NK-92 treated with Interleukin-12 subunit alpha and Interleukin-12 subunit beta, amount 100 ng/mL, for 24 hours (cell line): ENCODE measurements at places on chromosomes 1 and 21.

GRCh38 chr21:45031571-45032191 is 42.7 kb upstream of the ADARB1 start:
- DNase-seq = no peak

DNA sequence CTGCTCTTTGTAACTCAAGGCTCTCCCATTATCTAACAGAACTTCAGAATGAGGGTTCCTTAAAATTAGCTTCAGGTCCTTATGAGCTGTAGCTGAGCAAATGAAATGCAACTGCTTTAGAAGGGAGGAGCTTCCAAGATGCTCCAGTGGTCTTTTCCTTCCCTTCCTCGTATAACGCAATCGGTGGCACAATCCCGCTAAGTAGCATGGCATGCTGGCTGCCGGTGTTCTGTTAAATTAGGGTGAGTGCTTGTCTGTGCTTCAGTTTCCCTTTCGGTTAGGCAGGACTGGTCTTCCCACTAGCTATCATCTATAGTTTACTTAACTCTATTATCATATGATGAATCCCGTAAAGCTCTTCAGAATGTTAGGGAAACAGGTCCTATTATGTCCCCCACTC is 917 bp downstream of the KIAA0040 start:
- no peak for DNase-seq

DNA sequence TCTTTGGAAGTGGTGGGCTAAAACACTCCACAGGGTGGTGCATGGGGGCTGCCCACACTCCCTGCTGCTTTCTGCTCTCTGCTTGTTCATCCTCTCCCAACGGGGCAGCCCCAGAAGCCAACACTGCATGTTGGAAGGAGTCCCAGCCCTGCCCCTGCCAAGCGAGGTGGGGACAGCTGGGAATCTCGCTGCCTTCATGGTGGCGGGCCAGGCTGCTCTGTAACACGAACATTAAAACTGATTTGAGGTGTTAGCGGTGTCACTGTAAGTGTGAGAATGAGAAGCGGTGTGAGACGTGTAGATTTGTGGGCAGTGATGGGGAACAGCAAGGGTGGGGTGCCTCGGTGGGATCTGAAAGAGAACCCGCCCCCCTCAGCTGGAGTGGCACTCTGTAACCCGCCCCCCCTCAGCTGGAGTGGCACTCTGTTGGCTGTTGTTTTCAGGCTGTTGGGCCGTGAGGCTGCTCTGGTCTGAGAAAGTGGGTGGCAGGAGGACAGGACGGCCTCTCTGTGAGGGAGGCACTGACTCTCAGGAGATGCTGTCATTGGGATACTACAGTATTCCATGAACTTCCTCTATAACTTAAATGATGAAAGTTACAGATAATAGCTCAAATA is 80.9 kb downstream of the PCBP3 start:
- no peak for DNase-seq

- DNase-seq = no peak
Observed at GRCh38 chr1:46452931-46453325, 36.7 kb upstream of the DMBX1 start.

DNA sequence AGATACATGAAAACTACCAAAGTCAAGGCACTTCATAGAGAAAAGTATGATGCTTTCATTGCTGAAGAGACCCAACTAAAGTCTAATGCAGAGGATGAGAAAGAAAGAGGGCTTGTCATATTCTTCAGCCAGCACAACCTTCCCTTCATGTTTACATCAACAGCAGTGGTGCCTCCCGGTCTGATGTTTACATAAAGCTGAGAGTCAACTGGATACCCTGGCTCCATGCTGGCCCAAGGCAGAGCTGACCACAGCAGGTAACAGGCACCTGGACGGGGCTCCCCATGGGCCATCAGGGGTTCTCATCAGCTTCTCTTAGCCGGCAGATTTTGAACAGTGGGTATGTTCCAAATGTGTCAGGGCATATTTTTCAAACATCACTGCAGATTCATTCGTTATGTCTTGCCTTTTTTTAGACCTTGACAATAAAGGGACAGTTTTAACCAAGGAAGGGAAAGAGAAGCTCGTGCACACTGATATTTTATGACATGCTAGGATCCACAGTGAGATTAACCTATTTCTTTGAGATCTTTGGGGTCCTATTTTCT is 117.1 kb downstream of the NRIP1 start:
- no peak for DNase-seq

DNA sequence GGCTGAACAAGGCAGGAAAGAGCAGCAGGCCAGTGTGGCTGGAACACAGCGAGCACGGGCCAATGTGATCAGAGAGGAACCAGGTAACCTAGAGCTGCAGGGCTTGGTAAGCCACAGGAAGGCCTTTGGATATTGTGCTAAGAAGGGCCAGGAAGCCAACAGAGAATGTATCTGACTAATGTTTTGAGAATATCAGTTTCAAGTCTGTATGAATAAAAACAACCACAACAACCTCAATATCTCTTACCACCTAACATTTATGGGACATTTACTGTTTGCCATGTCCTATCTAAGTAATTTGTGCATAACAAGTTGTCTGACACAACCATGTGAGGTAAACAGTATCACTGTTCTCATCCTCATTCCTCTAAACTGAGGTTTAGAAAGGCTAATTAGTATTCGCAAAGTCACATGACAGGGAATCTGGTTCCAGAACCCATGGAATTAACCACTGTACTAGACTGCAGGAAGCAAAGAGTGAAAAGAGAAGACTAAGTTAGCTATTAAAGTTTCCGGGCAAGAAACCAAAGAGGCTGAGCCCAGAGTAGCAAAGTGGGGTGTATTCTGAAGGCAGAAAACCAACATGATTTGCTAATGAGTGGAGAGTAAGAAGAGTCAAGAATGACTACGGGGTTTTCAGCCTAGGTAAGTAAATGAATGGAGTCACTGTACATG is 38.9 kb downstream of the SPRTN start:
- DNase-seq = no peak

- no peak for DNase-seq
Observed at GRCh38 chr1:174153825-174154107, 5.6 kb upstream of the RABGAP1L start.

GRCh38 chr1:47679826-47680225 is 242.0 kb downstream of the FOXD2 start:
- DNase-seq = no peak

DNA sequence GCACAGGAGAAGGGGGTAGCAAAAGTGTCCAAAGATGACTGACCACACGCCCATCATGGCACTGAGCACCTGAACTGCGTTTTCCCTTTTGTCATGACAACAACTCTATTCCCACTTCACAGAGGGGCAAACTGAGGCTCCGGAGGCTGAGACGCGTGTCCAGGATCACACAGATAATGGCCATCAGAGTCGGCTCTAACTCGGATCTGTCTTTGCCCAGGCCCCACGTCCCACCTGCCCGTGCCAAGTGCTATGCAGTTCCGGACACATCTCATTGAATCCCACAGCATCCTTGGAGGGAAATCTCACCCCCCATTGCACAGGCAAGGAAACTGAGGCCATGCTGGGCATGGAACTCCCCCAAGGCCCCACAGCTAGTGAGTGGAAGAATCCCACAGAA is 62.1 kb downstream of the MATN1 start:
- no peak for DNase-seq

- DNase-seq = no peak
Observed at GRCh38 chr1:239268007-239268406, 118.4 kb upstream of the CHRM3 start.

DNA sequence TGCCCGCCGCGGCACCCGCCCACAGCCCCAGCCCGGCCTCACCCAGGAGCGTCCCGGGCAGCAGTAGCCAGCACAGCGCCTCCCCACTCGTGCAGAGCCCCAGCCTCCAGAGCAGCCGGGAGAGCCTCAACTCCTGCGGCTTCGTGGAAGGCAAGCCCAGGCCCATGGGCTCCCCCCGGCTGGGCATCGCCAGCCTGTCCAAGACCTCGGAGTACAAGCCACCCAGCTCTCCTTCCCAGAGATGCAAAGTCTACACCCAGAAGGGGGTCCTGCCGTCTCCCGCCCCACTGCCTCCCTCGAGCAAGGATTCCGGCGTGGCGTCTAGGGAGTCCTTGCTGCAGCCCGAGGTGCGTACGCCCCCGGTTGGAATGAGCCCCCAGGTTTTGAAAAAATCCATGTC is 531.2 kb downstream of the KIF26B start:
- no peak for DNase-seq

- DNase-seq = no peak
Observed at GRCh38 chr1:3024588-3024987, 3.3 kb downstream of the ACTRT2 start.

- no peak for DNase-seq
Observed at GRCh38 chr1:59355361-59355760, 58.5 kb downstream of the FGGY start.

- no peak for DNase-seq
Observed at GRCh38 chr21:39319251-39319756, 5.9 kb upstream of the BRWD1 start.

GRCh38 chr1:171344473-171344820 is 30.5 kb downstream of the FMO4 start:
- no peak for DNase-seq

DNA sequence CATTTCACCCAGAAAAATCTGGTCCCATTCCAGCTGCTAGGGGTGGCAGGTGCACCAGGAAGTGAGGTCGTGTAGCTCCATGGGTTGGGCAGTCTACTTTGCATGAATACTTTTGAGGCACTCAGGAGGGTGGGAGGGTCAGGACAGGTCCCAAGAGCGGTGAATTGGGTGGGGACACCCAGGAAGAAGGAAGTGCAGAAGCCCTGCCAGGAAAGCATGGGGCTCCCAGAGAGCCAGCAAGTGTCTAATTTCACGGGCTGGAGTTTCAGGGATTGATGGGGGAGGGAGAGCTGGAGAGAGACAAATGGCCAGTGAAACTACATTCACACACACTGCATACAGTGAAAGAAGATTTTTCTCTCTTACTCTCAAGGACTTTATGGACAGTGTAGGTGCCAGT is 137.8 kb downstream of the GALNT2 start:
- DNase-seq = no peak

DNA sequence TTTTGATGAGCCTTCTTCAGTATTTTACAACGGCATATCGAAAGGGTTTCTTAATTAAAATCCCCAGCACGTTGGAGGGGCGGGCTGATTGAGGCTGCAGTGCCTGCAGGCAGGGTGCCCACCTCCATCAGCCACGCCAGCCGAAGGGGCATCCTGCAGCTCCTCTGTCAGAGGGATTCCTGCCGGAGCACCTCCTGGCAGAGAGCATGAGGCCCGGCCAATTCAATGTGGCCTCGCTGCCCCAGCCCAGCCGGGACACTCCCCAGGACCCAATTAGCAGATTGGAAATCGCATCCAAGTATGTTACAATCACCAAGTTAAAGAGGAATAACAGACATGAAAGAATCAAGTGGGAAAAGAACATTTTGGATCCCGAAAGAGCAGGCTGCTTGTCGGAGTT is 216.6 kb downstream of the ST6GALNAC3 start:
- DNase-seq = no peak

GRCh38 chr1:102045752-102046151 is 49.0 kb upstream of the OLFM3 start:
- no peak for DNase-seq

GRCh38 chr1:230708631-230709580 is 5.0 kb downstream of the AGT start:
- no peak for DNase-seq

- no peak for DNase-seq
Observed at GRCh38 chr1:227397354-227397978, 79.2 kb upstream of the CDC42BPA start.

- DNase-seq = no peak
Observed at GRCh38 chr1:46021046-46021996, 111.1 kb downstream of the PIK3R3 start.

GRCh38 chr1:112247036-112247597 is 148.9 kb upstream of the CTTNBP2NL start:
- DNase-seq = no peak

DNA sequence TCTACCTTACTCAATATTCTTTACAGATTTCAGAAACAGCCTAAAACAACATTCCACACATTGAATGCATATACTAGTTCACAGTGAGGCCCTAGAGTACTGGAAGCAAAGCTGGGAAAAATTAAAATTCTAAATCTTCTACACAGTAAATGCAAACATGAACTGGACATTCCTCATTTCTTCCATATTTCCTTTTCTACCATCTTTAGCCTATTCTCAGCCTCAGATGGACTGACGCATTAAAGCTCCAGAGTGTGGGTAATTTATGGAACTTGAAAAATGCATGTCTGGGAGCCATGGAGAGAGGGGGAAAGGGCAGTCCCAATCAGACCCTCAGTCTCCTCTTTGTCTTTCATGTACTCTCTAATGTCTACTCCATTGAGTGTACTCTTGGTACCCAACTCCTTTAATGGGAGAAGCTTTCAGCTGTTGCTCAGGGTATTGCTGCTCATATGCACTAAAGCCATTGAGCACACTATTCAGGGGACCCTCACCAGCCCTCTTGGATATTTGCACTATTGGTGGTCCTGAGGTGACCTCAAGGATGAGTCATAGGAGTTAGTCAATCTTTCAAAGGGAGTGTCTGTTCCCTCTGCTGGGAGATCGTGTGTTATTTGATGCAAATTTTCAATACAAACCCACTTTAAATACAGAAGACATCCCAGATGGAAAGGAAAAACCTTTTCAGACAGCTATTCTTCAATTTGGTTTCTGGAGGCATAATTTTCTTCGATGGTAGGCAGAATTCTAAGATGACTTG is 83.3 kb upstream of the KCNJ15 start:
- no peak for DNase-seq

DNA sequence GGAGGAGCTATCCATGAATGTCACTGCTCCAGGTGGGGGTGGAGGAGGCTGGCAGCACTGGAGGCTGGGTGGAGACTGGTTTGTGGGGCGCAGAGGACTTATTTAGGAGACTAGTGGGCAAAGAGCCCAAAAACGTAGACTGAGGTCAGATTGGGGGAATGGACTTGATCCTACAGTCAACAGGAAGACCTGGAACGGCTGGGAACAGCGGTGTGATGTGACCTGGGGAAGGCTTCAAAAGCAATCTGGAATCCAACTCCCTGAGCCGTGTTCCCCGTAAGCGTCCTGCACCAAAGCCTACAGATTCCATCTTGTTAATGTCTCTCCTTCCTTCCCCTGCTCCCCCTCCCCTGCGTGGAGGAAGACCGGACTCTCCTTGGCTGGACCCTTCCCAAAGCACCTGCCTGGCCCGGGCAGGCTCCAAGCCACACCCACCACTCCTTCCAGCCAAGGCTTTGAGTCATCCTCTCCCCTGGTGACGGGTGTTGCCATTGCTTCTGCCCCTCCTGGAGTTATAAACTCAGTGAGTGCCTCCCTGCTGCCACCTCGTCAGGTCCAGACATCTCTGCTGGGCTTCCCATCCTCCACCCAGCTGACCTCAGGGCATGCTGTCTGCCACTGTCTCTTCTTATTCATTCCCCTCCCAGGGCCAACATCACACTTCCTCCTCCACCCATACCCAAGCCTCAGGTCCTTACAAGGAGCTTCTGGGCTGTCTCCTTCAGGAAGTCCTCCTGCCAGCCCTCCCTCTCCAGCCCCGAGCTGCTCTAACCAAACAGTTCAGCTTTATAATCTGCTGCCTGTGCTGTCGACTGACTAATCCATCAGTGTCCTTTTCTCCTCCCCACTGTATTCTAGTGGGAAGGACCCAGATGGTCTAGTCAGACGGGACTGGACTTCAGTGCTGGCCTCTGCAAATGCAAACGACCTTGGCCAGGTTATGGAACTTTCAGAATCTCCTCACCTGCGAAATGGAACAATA is 1.6 kb upstream of the CLSTN1 start:
- DNase-seq = no peak

GRCh38 chr1:179089827-179090482 is 8.1 kb downstream of the TOR3A start:
- DNase-seq = no peak
